ENCODE measurements at places on chromosomes 12 and 14.

GRCh38 chr12:54954801-54955200 lies 29.8 kb downstream of the TESPA1 start:
- no peak for DNase-seq

DNA sequence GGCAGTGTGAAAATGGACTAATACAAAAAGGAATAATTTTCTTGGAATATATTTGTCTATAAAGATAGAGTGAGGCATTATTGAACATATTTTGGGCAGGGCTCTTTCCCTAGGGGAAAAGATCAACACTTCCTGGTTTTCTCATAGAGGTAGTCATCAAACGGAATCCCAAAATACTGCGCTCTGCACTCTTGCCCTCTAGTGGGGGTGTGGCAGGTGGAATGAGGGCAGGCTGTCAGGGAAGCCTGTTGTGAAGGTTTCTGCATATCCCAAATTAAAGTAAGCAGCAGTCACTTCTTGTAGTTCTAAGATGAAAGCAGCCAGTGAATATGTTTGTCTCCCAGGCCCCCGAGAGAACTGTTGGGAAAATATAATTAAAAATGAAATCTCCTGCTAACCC lies 666.8 kb upstream of the TMEM132C start:
- DNase-seq: no peak

DNA sequence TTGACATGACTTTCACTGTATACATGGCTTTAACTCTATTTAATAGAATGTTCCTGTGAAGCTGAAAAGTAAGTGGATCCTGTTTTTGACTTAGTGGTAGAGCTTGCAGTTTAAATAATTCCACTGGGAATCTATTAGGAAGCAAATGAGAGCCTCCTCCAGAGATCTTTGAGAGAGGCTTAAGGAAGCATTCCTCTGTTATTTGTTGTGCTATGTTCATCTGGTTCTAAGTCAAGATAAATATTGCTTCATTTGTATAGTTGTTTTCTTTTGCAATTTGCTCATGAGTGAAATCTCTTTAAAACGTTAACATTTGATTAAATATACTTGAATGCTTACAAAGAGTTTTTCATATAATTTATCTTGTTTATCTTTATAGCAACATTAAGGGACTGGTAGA lies 70.4 kb downstream of the TMTC2 start:
- DNase-seq: no peak

DNA sequence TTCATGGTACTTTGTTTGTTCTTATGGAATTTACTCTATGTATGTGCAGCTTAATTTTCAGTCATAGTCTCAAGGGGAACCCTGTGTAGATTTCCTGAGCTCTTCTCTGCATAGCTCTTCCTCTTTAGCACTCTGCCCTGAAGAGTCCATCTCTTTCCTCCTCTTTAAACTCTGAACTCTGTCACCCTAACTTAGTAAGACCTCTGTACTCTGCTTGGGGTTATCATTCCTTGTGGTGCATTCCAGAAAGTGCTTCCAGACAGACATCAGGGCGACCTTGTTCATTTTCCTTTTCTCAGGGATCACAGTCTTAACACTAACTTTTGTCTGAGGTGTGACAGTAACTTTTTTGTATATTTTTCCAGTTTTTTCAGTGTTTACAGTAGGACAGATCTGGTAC lies 179.3 kb downstream of the RAD51B start:
- no peak for DNase-seq

DNA sequence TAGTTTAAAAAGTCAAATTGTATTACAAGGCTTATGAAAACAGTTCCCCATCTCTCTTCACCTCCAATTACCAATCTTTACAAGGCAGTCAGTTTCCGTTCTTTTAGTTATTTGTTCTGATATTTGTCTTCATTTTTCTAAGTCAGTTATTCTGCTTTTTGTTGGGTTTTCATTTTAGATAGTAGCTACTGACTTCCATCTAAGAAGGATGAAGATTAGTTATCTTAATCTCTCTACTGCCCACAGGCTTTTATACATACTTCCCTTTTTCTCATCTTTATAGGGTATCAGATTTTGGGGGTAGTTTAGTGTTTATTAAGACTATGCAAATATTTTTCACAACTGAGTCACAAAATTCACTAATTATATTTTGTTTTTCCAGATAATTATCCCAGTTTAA lies 38.4 kb downstream of the FRS2 start:
- DNase-seq: no peak

- DNase-seq: no peak
Measured at GRCh38 chr12:98295681-98296080, 219.7 kb upstream of the TMPO start.

DNA sequence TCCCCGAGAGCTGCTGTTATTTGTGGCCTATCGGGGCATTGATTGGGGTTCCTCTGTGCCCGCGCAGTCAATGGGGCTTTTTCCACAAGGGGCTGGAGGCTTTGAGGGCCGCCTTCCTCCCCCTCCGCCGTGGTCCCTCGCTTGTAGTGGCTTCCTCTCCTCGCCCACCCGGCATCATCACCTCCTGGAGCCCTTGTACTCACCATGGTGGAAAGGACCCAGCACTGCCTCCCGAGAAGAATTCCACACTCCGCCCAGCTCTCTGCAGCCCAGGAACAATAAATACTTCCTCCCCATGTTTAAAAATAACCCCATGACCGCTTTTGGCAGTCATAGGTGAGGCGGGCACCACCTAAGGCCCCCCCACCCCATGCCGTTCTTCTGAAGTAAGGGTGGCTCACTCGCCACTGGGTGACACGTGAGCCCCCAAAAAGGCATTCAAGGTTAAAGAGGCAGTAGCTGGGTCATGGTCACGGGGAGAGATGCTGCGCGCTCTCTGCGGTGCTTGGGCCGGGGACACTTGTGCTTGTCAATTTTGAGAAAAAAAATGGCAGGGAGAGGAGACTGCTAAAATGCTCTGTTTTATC lies at the start of gene MYL2:
Gene MYL2 (minus strand): TSS at position 256 of the 587 bp plus-strand sequence. CDS start 50 bp downstream, at position 206.
- DNase-seq: no peak

DNA sequence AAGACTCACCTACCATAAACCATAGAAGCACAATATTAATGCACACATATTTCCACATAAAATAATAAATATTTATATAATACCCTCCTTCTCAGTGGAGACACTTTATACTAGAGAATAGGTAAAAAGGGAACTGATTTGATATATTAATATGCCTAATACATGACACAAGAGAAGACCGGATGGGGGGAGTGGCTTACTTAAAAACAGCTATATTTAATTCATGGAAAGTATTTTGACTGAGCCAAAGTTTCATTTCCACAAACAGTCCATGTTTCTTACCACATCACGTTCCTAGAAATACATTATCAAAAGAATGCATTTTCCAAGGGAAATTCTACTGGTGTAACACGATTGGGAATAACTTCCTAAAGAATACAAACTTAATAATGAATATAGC lies 63.4 kb downstream of the ITPR2 start:
- no peak for DNase-seq

- no peak for DNase-seq
Measured at GRCh38 chr14:101796479-101796878, 35.0 kb downstream of the PPP2R5C start.

DNA sequence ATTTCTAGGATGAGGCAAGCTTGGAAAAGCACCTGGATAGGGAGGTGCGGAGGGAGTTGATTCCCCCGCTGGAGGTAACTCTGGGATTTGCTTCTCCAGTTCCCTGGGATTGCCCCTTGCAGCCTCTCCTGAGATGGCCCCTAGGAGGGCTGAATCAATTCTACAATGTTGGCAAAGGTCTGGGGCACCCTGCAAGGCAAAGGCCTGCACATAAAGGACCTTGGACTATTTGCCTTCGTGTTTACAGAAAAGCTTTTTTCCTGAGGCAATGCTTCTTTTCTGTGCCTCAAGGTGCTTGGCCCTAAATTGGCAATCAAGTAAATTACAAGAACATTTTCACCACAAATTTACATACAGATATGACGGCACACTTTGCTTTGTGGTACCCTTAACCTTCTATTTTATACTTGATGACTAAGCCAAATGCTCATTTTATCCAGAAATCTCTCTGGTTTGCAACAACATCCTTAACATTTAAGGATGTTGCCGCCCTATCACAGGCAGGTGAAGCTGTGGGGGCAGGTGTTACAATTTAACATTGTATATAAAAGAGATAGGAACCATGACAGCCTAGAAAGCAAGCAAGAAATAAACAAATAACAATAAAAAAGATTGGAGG lies 40.3 kb downstream of the TIMELESS start:
- no peak for DNase-seq

- no peak for DNase-seq
Measured at GRCh38 chr12:14256121-14256520, 109.4 kb upstream of the ATF7IP start.

All from SHP77 treated with DMSO at 0.1 percent for 48 hours (cell line).